ENCODE measurements at places on chromosomes 2 and 18.

DNA sequence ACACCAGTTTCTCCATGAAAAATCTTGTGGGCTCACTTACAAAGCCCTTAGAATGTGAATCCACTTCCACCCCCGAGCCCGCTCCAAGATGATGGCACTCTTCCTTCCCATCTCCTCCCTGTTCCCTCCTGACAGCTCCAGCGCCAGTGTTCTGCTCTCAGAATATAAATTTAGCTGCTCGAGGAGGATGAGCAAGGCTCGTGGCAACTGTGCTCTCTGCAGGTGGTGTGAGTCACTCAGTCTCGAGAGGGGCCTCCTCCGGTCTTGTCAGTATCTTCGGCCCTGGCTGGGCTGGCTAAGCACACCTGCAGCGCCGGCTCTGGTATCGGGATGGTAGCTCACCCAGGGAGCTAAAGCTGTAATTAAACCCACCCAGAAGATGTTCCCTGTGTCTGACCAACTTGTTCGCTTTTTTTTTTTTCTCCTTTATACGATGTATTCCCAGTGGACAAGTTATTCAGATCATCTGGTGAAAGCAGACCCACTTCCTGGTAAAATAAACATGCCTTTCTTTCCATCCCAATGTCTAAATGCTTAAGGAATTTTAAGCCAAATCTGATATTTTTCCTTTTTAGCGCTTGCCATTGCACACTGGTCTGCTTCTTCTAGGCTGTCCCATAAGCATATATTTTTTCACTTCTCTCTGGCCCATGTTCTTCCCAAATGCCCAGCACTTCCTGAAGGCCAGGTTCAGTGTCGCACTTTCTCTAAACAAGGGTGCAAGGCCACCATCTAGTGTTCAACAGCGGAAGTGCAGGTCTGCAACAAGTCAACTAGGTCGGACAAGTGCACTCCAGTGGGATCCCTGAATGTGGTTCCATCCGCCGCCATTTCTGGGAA, 31.4 kb upstream of the YPEL5 start:
- DNase-seq, result peak; percentile 80

- peak; percentile 49 for DNase-seq
Observed at GRCh38 chr2:240931319-240931949, 25.3 kb downstream of the CROCC2 start.

DNA sequence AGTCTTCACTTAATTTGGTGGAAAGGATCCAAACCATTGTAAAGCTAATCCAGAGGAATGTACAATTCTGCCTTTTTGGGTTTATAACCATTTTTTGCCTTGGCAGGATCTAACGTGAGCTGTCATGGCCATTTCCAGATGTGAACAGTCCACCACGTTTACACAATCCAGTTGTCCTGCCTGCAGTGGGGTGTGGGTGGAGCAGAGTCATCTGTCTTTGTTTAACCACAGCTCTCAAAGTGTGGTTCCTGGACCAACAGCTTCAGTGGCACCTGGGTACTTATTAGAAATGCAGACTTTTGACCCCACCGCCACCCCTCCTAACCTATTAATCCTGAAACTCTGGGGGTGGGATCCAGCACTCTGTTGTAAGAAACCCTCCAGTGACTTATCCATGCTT, 35.9 kb downstream of the FHOD3 start:
- no peak for DNase-seq

- DNase-seq, result no peak
Observed at GRCh38 chr2:212941361-212941760, 210.1 kb downstream of the IKZF2 start.

GRCh38 chr2:65504814-65505697, 72.7 kb upstream of the SPRED2 start:
- no peak for DNase-seq

DNA sequence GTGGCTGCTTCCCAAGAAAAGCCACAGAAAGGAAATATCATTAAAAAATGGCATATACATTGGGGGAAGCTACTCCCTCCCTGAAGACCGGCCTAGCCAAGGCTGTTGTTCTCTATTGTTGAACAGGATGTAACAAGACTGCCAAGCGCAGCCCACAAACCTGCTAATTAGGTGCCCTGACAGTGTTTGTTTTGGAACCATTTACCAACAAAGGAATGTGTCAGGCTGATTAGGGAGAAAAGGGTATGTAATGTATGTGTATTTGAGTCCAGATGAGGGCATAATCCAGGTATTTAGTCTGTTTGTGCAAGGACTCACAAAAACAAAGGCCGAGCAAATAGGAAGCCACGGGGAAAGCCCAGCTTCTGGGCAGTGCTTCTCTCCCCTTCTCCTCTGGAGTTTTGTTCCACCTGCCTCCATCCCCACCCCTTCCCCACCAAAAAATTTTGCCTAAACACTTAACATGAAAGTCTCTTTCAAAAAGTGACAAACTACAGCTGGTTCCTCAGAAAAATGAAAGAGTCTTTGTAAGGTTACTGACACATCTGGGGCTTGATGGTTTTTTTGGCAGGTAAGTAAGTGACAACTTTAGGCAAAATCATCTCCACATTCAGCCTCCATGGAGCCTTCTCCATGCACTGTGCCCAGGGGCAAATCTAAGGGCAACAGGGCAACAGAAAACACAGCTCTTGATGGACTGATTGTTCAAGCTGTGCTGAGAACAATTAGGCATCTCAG, 78.3 kb upstream of the FZD5 start:
- no peak for DNase-seq

DNA sequence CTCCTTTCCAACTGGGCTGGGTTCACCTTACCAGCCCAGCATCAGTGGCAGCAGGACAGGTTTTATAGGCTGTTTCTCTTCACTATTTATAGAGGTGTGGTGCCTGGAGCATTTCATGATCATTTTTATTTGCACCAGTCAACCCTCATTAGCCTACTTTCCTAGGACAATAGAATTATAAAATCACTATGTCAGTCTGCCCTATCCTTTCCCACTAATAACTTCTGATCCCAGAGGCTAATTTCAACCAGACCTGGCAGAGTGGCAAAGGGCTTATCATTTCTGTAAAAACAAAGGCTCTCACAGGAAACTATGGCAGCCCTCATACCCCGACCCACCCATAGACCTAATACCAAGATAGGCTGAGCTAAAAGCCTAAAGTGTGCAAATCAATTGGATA, 243.5 kb upstream of the TMEFF2 start:
- no peak for DNase-seq

GRCh38 chr2:25618676-25619075, 54.7 kb downstream of the DTNB start:
- DNase-seq, result no peak

DNA sequence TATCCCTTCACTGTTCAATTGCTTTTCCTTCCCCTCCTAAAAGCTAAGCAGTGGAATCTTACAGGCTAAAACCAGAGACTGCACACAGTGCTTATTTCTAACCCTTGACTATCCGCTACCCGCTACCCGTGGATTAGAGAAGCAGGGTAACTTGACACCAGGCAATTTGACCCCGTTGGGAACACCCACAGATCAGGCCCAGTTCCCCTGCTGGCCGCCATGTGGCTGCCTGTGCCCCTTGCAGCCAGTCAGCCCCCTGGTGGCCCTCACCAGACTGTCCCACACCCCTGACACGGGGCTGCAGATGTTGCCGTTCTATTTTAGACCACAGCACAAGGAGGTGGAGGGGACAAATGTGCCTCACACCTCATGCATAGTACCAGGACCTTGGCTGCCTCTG, 74.8 kb downstream of the TXNL1 start:
- no peak for DNase-seq

GRCh38 chr2:233303252-233303651, 4.4 kb upstream of the SAG start:
- no peak for DNase-seq

DNA sequence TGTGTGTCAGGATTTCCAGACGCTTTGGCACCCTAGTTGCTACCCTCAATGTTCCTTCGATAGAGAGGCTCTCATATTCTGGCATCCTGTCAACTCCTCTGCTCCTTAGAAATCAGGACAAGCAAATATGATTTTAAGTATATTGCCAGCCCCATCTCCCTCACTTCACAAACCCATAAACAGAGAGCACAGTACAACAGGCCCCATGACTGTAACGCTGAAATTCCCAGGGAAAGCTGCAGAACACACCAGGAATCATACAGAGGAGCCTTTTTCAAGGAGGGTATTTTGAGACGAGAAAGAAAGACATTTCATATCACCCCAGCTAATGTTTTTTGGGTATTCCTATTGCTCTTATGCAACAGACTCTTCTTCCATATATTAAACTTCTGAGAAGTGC, 162.9 kb downstream of the NAPG start:
- no peak for DNase-seq

DNA sequence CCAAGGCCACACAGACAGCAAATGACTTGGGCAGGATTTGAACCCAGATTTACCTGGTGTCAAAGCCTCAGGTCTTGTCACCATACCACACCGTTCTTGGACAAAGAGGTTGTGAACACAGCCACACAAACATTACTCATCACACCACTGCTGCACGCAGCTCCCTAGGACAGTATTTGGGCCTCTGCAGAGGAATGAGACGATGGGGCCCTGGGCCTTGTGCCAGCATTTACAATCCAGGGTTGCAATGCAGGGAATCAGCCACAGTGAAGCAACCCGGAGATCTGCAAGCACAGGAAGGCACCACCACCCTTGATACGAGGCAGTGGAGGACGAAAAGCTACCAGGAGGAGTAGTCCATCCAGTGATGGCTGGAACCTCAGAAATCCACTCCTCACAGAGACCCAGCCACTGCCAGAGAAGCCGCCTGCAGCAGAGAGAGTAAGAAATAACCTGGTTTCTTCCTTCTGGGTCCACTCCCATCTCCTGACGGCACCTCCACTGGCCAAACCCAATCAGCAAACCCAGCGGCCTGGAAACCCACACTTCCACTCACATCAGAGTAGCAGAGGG, 3.7 kb upstream of the MTCL1 start:
- DNase-seq, result no peak

GRCh38 chr2:160292225-160292624, 92.2 kb upstream of the ITGB6 start:
- DNase-seq, result no peak

GRCh38 chr2:130846233-130846632, 9.5 kb downstream of the ARHGEF4 start:
- DNase-seq, result no peak

DNA sequence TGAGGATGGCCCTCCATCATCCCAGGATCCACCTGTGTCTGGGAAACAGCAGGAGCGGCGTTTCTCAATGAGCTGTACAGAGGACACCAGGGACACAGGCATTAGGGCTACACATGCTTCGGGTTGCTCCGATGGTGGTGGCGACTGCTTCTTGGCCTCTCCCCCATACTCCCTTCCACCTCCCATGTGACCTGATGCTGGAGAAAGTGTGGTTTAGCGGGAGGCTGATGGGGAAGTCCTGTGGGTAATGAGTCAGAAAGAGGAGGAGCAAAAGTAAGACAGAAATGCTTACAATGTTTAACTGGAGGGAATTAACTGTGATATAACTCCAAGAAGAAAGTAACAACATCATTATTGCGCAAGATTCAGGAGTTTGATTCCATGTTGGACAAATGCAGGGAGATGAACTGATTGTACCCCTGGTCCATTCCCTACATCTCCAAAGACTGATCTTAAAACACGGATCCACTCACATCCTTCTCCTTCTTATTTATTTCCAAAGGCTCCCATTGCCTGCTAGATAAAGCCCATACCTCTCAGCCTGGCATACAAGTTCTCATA, 186.6 kb downstream of the NRP2 start:
- DNase-seq, result no peak

GRCh38 chr2:239647052-239647819, 246.4 kb upstream of the HDAC4 start:
- no peak for DNase-seq

- no peak for DNase-seq
Observed at GRCh38 chr2:171244970-171245782, 84.5 kb upstream of the TLK1 start.

DNA sequence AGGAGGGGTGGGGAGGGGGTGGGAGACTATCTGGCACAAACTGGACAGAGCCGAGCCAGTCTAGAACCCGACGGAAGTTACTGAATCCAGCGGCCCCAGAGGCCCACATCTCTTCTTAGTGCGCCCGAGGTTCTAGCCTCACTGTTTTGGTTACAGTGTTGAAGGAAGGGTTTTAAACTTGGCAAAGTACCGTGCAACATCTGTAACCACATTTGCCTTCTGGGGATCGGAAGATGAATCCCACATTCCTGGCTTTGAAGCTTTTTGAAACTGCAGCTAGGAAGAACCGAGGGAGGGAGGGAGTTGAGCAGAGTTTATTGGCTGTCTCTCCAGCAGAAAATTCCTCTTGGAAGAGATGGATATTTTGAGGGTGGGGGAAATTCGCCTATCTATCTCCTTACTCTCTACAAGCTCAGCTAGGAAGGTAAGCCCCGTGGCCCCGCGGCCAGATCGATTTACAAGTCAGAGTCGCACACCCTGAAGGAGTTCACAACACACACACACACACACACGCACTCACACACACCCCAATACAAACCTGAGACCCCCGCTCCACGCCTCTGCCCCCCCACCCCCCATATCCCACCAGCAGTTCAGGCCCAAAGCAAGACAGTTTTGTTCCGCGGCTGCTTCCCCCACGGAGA, 1.0 kb downstream of the ACVR1 start:
- DNase-seq, result peak; percentile 70

DNA sequence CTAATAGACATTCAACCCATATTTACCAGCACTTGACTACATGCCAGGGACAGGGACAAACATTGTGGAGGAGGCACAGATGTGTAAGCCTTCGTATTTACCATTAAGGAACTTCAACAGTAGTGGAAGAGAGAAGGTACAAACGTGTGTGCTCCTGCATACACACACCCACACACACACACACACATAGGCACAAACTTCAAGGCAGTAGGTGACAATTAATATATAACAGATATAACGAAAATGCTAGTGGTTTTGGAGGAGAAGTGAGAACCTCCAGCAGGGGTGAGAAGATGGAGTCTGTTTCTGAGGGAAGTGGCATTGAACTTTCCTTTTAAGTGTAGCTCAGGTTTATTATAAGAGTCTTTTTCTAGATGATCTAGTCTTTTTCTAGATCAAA, 231.1 kb downstream of the SETBP1 start:
- no peak for DNase-seq

DNA sequence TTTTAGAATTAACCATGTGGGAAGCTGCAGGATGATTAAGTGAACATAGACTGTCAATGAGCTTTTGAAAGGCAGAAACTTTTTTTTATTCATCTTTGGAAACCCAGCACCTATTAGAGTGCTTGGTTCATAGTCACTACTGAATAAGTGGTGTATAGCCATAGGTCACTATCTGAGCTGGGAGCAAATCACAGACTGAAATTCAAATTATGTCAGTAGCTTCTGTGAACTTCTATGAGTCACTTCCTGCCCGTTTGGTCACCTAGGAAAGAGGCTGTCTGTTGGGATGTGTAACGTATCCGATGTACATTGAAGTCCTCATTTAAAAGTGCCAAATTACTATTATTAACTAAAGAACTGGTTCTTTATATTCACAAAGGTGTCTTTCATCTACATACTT, 20.5 kb upstream of the SLC40A1 start:
- no peak for DNase-seq

GRCh38 chr2:156005999-156006712, 326.4 kb downstream of the NR4A2 start:
- DNase-seq, result no peak

DNA sequence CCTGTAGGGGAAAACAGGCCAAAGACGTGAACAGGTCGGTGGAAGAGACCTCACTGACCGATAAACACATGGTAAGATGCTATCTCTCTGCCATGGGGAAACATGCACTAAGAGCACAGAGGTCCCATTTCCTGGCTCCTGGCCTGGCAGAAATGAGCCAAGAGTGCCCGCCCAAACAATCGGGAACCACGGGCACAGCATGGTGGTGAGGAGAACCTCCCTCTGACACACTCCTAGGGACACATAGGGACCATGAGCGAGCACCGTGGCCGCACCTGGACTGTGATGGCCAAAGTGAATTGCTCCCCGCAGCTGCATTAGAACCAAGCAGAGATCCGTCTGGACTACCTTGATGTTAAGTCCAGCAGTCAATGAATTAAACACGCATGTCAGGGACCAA, 11.1 kb downstream of the HS6ST1 start:
- DNase-seq, result peak; percentile 20
